ENCODE measurements at places on chromosomes 3 and 15.

DNA sequence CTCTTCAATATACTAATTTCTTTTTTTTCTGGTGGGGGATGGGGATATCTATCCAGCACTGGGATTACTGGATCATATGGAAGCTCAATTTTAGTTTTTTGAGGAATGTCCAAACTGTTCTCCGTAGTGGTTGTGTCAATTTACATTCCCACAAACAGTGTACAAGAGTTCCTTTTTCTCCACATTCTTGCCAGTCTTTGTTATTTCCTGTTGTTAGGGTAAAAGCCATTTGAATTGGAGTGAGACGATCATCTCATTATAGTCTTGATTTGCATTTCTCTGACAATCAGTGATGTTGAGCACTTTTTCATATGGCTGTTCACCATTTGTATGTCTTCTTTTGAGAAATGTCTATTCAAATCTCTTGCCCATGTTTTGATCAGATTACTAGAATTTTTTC lies 12.8 kb upstream of the WDR49 start:
- DNase-seq: no peak

GRCh38 chr3:22565393-22565792 lies 637.7 kb upstream of the UBE2E2 start:
- no peak for DNase-seq

DNA sequence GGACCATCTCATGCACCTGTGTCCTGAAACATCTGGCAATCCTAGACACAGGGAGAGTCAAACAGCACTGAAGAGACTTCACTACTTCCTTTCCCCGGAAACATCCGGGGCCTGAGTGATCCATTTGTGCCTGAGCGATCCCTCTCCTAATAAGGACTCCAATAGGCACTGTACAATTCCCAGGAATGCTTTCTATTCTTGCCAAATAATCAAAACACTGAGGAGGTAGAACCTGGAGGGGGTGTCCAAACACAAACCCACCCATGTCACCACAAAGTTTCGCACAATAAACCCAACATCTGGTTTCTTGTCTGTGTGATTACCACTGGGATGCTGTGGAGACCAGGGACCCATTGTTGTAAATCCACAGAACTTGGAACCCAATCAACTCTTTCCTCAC lies 205.0 kb downstream of the OPA1 start:
- DNase-seq: no peak

GRCh38 chr15:58426501-58426900 lies 5.3 kb upstream of the LIPC start:
- DNase-seq: no peak

- DNase-seq: no peak
These were observed 10.3 kb downstream of the SV2B start for GRCh38 chr15:91110407-91110806.

GRCh38 chr3:24986612-24987011 lies 441.5 kb upstream of the RARB start:
- DNase-seq: no peak

DNA sequence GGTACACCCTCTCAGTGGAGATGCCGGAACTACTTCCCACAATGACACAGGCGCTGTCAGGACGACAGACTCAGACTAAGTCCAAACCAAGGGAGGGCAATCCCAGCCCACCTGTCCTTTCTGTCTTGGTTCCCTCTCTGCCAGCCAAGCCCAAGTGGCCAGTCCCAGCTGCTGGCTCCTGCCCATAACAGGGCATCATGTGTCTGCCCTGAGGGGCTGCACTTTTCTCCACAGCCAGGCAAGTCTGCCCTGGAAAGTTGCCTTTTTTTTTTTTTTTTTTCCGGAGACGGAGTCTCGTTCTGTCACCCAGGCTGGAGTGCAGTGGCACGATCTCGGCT lies 20.0 kb upstream of the BCL2A1 start:
- no peak for DNase-seq

GRCh38 chr15:66472176-66472999 lies 25.2 kb downstream of the SNAPC5 start:
- DNase-seq: no peak

DNA sequence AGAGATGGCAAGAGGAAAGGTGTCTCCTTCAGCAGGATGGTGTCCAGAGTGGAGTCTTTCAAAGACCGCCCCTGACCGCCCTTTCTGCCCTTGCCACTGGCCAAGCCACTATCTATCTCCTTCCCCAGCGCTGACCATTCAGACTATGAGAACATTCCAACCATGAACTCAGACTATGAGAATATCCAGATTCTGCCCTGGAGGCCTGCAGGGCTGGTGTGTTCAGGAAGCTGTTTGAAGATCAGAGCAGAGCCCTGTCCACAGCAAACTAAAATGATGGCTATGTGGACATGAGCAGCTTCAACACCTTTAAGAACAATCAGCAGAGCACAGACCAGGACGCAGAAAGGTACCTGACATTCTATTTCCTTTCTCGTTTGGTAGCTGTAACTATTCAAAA lies 57.3 kb upstream of the WNT7A start:
- no peak for DNase-seq
